Ovary (tissue), 10 donors: ENCODE measurements at places on chromosomes 13 and 19. TPM values are rescaled to one million over a fixed set of nuclear protein-coding genes. Genes with fewer than 3 reads are reported as not detected.
A peak's percentile ranks its signal among the peaks of the same experiment; 100 is the strongest.

DNA sequence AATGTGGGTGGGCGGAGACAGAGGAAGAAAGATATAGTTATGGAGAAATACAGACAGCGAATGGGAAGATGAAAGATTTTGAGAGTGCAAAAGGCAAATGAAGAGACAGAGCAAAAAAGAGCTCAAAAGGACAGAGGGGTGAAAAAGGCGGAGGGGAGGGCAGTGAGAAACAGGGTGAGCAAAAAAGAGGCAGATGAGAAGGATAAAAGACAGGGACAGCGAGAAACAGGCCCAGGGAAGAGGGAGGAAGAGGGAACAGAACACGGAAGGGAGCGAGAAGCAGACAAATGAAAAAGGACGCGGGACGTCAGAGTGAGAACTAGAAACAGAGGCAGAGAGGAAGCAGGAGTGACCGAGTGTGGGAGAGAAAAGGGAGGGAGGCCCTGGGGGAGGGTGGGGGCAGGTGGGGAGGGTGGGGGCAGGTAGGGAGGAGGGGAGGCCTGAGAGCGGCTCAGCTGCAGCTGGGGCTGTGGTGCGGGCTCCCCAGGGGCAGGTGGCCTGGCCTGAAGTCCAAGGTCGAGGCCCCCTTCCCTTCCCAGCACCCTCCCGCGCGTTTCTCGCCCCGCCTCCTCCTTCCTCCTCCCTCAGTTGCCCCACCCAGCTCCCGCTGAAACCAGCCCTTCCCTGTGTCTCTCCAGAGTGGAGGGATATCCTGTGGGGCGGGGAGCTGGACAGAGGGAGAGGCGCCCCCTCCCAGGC, 2.9 kb downstream of the KLK1 start:
- no peak for DNase-seq

DNA sequence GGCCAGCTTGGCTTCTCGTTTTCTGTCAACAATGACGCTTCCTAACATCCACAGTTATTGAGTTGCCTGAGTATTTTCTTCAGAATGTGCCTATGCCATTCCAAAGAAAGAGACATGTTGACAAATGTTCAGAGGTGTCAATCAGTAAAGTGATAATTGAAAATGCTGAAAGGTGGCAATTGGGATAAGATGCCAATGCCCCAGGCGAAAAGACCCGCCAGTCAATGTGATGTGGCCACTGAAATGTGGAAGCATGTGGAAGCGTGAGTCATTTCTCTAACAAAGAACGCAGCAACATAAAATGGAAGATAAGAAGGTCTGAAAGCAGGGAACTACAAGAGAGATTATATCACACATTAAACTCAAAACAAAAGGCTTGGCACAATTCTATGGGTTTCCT, 882.2 kb upstream of the SLC10A2 start:
- DNase-seq = no peak

- DNase-seq = no peak
Measured at GRCh38 chr13:79847882-79848592, 367.1 kb downstream of the NDFIP2 start.

GRCh38 chr19:12156223-12157058, at the start of gene ZNF625:
Gene ZNF625, minus strand, starts transcription at chr19:12156734. Its CDS starts 176 bp downstream, at chr19:12156558.
- DNase-seq = peak; percentile 86

Gene KLF5
- polyA plus RNA-seq = 9.8 TPM
